ENCODE measurements at places on chromosomes 4 and X. TPM values are rescaled to one million over a fixed set of nuclear protein-coding genes. Genes with fewer than 3 reads are reported as not detected.

DNA sequence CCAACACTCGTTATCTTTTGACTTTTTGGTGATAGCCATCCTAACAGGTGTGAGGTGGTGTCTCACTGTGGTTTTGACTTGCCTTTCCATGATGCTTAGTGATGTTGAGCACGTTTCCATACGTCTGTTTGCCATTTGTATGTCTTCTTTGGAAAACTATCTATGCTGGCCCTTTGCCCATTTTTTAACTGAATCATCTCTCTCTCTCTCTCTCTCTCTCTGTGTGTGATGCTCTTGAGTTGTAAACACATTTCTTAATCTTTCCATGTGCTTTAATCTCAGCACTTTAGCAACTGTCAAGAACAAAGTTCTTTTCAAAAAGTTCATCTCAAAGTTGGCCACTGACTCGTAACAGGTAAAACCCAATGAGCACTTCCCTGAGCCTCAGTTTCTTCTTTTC, 10.5 kb downstream of the SORBS2 start:
- no peak for DNase-seq

F11 gene
- polyA plus RNA-seq, result not detected

FAM9C gene
- not detected for polyA plus RNA-seq

- no peak for DNase-seq
Observed at GRCh38 chr4:153931804-153932203, 142.9 kb upstream of the SFRP2 start.

LARP1B gene
- 7.3 TPM for polyA plus RNA-seq

DNA sequence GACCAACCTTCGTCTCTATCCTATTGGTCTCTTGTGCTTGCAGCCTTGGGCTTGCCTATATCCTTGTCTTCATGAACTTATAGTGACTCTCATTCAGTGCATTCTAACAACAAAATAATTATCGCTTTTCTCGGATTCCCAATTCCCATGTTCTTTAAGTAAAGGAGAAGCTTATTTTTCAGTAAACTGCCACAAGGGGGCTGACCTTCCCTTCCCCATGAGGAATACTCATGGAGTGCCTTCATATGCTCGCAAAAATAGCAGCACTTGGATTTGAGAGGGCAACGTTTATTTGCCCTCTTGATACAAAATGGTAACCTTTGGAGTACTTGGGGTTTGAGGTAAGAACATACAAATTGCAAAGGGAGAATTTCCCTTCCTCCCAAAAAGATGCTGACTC, 183.2 kb upstream of the TENT5D start:
- DNase-seq, result no peak

DNA sequence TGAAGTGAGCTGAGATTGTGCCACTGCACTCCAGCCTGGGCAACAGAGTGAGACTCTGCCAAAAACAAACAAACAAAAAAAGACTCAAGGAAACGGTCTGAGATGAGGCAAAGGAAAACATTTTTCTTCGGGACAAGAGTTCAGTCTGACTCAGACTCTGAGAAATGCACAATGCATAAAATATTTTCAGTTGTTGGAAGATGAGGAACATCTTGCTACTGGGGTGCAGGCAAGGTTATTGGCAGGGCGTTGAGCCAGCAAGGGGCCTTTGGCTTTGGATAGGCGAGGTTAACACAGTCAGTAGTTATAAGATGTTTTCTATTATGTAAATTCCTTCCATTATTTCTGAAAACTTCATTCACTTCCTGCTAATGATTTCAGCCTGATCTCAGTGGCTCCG, 96.1 kb upstream of the VCX start:
- DNase-seq, result no peak

DNA sequence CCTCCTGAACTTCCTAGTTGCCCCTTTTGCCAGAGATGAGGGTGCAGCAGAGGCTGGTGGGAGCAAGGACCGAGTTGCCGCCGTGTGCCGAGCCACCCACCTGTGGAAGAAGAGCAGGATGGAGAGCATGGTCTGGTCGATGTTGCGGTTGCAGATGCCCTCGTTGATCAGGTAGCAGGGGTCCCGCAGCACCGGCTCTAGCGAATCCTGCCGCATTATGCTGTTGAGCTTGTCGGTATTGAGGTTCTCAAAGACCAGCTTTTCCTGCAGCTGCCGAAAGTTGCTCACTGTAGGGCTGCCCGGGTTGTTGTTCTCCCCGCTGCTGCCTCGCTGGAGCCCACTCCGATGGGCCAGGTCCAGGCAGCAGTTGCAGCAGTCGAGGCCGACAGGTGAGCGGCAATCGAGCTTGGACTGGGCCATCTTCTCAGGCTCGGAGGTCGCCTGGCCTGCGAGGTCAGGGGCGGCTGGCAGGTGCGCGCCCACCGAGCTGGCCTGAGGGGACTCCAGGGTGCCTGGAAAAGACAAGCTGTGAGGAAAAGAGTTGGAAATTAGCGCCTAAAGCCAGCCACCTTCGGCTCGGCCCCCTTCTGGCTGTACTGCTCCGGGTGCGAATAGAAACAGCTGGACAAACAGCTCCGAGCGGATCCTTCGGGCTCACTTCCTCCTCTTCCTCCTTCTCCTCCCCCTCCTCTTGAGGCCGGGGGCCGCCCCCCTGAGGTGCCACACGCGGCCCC, 420 bp downstream of the TSC22D3 start:
- DNase-seq, result no peak

- DNase-seq, result no peak
Observed at GRCh38 chr4:123520325-123520724, 123.7 kb downstream of the SPRY1 start.

- DNase-seq, result no peak
Observed at GRCh38 chr4:54096295-54096962, 3.5 kb upstream of the GSX2 start.

DNA sequence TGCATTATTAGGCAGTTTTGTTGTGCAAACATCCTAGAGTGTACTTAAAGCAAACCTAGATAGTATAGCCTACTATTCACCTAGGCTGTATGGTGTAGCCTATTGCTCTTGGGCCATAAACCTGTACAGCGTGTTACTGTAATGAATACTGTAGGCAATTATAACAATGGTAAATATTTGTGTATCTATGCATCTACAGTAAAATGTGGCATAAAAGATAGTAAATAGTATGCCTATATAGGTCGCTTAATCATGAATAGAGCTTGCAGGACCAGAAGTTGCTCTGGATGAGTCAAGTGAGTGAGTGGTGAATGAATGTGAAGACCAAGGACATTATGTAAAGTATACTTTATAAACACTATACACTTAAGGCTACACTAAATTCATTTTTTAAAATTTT, 16.6 kb downstream of the USO1 start:
- no peak for DNase-seq

- DNase-seq, result no peak
Observed at GRCh38 chr4:18134111-18134510, 112.6 kb upstream of the LCORL start.

TRMT2B gene
- polyA plus RNA-seq, result 36.3 TPM

GRCh38 chrX:115363372-115363771, 73.9 kb downstream of the LUZP4 start:
- DNase-seq, result no peak

- DNase-seq, result no peak
Observed at GRCh38 chrX:95835223-95835622, 849.4 kb upstream of the DIAPH2 start.

- no peak for DNase-seq
Observed at GRCh38 chr4:46388857-46389256, 1.1 kb downstream of the GABRA2 start.

DNA sequence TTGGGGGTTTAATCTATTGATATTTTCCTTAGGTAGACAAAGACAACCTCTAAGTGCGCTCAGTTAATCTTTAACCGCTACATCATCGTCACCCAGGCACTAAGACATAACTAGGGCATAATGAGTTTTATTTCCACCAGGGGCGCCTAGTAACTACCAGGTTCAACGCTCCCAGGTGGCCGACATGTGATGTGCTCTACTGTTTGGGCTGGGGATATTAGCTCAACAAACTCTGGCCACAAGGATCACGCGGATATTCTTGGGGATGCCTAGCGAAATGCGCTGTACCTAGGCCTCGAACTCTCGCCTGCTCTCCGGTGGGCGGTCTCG, 915 bp upstream of the RAB33B start:
- DNase-seq, result no peak

DNA sequence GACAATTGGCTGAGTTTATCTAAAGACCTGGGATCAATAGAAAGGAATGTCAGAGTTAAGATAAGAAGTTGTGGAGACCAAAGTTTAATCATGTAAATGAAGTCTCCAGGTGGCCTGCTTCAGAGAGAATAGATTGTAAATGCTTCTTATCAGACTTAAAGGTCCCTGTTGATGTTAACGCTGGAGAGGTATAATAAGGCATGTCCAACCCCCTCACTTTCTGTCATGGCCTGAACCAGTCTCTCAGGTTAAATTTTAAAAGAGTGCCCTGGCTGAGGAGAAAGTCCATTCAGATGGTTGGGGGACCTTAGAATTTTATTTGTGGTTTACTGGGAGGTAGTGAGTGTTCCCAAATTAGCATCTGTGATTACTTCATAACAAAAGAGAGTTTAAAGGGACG, 86.7 kb downstream of the AKAP4 start:
- DNase-seq, result no peak

- no peak for DNase-seq
Observed at GRCh38 chr4:108885211-108885610, 122.4 kb upstream of the ETNPPL start.

GRCh38 chr4:138114434-138114833, 127.7 kb downstream of the SLC7A11 start:
- no peak for DNase-seq

IL21 gene
- polyA plus RNA-seq, result not detected

PABPC1L2A gene
- polyA plus RNA-seq, result not detected

FGFR3 gene
- polyA plus RNA-seq, result not detected

KLHL2 gene
- polyA plus RNA-seq, result 2.6 TPM

DNA sequence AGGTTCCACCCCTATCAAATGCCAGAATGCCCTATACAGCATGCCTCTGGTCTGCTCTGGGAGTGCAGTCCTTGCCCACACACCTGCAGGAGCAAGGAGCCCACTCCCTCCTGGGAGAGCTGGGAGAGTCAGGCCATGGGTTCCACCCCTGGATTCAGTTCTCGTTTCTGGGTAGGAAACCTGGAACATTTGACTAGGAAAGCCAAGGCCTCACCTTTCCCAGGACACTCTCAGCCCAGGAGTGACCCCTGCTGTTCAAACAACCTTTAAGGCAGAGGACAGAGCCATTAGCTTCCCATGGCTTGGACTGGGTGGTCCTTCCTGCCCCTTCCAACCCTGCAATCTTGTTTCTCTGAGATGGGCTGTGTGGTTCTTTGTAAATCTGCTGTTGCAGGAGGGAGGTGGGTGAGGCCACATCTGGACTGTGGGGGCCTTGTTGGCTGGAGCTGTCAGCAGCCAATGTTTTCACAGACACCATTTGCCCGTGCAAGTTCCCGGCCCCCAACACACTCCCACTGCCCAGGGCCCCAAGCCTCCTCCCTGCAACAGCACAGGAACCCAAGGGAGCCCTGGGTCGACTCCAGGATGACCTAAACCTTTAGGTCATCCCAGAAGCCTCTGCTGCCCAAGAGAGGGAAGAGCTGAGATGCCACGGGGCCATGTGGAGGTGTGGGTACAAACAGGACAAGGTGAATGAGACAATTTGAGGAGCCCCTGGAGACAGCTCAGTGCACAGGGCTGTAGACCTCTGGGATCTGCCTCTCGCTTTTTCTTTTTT, 104.4 kb downstream of the PJA1 start:
- no peak for DNase-seq

- no peak for DNase-seq
Observed at GRCh38 chr4:113587640-113588275, 173.8 kb downstream of the CAMK2D start.

DNA sequence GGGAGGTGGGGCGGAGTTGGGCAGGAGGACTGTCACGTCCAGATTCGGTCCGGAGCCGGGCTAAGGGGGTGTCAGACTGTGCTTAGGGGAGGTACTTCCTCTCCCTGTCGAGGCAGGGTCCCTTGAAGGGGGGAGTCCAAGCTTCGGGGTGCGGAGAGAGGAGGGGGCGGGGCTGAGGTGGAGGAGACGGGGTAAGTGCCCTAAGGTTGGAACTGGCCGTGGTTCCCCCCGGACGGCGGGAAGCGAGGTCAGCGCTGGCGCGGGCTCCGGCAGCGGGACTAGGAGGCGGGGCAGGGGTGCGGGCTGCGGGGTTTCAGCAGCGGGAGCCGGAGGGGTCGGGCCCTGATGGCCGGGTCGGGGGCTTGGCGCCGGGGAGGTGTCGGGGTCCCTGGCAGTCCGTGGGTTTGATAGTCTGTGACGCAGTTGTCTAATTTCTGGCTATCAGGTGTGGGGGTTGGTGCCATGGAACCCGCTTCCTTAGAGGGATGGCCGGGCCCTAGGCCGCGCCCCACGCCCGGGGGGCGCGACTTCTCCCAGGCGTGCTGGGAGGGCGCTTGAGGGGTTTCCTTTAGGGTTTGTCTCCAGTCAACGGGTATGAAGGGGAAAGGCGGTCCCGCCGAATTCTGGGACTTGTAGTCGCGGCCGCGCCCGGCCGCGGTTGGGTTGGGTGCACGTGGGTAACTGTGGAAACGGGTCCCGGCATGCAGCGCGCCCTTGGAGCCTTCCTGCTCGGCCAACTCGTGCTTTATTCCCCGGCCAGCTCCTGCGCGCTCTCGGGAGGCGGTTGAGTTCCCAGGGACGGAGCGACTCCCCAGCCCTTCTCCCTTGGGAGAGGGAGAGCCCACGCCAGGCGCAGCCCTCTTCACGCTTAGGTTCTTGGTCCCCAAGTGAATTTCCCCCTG, 1.5 kb downstream of the DCUN1D4 start:
- DNase-seq, result peak; percentile 61

DNA sequence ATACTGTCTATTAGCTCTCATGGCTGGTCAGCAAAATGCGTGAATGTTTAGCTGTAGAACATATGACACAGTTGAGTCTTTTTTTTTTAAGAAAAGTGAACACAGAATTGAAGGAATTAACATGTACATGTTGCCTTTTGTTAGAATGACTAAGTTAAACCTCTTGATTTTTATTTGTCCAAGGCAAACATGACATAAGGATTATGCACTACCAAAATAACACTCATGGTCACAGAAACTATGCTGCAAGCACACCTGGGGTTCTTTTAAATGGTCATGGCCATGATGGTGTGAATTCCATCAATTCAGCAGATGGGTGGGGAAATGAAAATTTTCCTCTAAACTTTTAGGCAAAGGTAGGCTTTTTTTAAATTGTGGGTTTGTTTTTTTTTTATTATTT, 80.1 kb upstream of the CXCL13 start:
- no peak for DNase-seq

- DNase-seq, result no peak
Observed at GRCh38 chr4:1866189-1866661, 5.0 kb upstream of the NSD2 start.

GRCh38 chr4:69731847-69732246, 28.6 kb downstream of the SULT1B1 start:
- no peak for DNase-seq

ZMYM3 gene
- polyA plus RNA-seq, result 5.6 TPM

- no peak for DNase-seq
Observed at GRCh38 chr4:67466751-67467150, 78.6 kb downstream of the CENPC start.

- DNase-seq, result no peak
Observed at GRCh38 chr4:2886622-2887021, 43.0 kb downstream of the ADD1 start.

- DNase-seq, result no peak
Observed at GRCh38 chr4:180532691-180533090, 1710.5 kb upstream of the TENM3 start.

FHL1 gene
- 11.1 TPM for polyA plus RNA-seq

ARSD gene
- 7.1 TPM for polyA plus RNA-seq
